ENCODE measurements at places on chromosomes 3 and 15.

DNA sequence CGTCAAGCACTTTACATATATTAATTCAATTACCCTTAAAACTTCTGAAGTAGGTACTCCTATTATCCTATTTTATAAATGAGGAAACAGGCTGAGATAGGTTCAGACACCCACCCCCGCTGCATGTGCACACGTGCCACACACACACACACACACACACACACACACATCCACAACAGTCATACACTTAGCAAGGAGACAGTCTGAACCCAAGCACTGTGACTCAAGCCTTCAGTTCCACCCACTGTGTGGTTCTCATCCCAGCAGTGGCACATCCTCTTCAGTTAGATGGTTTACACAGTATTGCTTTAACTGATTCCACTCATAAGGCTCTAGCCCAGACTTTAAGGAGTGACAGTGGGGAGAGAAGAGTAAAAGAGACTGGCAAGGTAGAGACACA is 91.1 kb upstream of the FGF7 start:
- peak; percentile 4 for DNase-seq

- no peak for DNase-seq
Measured at GRCh38 chr3:13073326-13074005, at the start of gene IQSEC1. TSS of gene IQSEC1 (minus strand) at chr3:13073429. CDS start at chr3:13073014, 415 bp downstream.

DNA sequence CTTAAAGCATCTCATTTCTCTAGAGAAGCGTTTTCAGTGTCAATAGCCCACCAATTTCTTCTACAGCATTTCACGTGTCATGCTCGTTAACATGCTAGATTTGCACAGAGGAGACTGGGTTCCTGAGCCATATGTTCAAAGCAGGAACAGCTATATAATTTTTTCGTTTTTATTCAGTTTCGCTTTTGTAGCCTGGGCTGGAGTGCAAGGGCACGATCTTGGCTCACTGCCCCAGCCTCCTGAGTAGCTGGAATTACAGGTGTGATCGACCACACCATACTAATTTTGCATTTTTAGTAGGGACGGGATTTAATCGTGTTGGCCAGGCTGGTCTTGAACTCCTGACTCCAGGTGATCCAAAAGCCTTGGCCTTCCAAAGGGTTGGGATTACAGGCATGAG is 6.6 kb upstream of the SLMAP start:
- DNase-seq = no peak

DNA sequence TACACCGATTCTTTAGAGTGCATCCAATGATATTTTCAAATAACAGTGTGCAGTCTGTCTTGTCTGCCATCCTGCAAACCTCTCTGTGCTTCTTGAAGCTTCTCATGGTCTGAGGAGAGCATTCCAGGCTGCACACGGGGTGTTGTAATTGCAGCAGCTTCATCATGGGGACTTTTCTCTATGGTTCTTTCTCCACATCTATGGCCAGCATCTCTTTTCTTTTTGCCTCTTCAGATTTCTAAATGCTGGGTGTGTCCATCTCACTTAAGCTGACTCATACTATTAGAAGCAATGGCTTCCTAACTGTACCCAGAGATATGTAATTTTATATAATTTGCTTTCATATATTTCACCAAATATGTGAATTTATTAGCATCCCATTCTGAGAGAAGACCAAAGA is 63.8 kb upstream of the EPHB3 start:
- no peak for DNase-seq

DNA sequence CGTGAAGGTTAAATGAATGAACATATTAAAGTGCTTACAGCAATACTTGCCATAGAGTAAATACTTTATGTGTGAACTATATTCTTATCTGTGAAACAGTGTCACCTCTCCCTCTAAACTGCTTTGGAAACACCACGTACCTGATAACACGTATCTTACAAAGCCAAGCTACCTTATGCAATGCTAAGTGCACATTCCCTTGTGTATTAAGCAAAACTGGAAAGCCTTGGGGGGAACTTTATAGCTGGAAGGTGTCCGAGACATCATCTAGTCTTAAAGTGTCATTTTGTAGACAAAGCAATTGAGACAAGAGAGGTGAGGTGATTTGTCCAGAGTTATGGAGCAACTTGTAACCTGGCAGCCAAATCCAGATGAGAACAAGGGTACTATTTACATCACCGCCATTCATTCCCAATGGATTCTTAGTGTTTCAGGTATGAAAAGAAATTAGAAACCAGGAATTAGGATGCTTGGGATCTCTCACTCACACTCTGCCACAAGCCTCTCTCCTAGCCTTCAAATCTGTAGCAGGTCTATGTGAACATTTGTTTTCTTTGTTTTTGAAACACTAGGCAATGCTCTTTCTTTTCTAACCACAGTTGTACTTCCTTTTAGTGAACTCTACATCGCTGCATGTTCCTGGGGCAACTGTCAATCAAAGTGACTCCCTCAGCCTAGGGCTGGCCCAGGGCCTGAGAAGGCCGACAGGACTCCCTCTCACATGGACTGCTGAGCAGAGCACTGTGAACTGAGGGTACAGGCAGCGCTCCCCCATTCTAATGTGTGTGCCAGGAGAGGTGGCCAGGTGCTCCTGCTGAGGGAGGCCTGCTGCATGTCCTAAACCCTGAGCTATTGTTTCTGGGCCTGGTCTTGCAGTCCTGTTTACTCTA is 13.9 kb upstream of the MGLL start:
- no peak for DNase-seq

- no peak for DNase-seq
Measured at GRCh38 chr3:195906865-195907683, 1.3 kb downstream of the TNK2 start.

DNA sequence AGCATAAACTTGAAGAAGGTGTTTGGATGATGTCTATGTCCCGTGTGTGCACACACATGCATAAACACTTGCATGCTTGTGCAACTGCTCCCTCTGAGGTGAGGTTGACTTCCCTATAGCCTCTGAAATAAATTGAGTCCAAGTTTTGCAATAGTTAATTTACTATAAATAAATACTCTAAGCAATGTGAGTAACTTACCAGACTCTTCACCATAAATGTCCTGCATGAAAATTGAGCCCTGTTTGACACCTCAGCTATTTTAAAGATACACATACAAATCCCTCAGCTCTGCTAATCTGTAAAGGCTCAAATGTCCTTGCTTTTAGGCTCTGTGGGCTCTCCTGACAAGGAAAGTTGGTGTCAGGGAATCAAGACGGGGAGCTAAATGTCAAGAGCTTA is 37.1 kb downstream of the GJD2 start:
- DNase-seq = no peak

GRCh38 chr15:72965671-72966070 is 86.6 kb upstream of the NEO1 start:
- DNase-seq = no peak

GRCh38 chr15:25728816-25729215 is 134.3 kb downstream of the ATP10A start:
- DNase-seq = no peak

GRCh38 chr3:60707452-60708020 is 543.7 kb downstream of the FHIT start:
- DNase-seq = no peak

DNA sequence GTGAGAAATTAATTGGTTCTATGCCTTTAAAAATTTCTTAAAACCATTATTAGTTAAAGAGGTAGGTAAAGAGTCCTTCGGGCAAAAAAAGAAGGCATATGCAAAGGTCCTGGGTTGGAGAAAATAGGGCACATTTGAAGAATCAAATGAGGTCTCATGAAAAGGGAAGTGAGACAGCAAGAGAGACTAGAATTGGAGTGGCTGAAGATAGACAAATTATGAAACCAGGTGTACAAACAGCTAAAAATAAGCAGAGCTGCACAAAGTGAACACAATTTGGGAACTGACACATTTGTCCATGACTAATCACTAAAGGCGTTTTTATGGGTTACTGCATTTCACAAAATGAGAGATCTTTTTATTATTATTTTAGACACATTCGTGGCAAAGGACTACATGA is 581.2 kb downstream of the PYDC2 start:
- no peak for DNase-seq

DNA sequence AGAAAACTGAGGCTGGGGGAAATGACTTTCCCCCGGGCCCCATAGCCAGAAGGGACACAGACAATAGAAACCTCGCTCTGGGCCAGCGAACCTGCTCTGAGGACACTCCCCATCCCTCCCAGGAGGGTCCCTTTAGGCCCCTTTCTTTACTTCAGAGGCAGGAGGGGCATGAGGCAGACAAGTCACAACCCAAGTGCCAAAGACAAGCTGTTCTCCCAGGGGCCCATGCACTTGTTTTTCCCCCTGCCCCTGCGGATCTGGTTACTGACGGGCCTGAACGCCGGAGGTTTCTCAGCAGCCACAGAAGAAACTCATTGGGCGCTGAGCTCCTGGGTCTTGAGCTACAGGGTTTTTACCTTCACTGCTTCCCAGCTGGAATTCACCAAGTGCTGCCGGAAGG is 9.8 kb downstream of the PGPEP1L start:
- no peak for DNase-seq

GRCh38 chr15:89155656-89156055 is 65.7 kb downstream of the RLBP1 start:
- no peak for DNase-seq

GRCh38 chr3:3189102-3189727 is 9.7 kb upstream of the CRBN start:
- peak; percentile 30 for DNase-seq

GRCh38 chr3:151297429-151297828 is 19.1 kb upstream of the P2RY14 start:
- no peak for DNase-seq

DNA sequence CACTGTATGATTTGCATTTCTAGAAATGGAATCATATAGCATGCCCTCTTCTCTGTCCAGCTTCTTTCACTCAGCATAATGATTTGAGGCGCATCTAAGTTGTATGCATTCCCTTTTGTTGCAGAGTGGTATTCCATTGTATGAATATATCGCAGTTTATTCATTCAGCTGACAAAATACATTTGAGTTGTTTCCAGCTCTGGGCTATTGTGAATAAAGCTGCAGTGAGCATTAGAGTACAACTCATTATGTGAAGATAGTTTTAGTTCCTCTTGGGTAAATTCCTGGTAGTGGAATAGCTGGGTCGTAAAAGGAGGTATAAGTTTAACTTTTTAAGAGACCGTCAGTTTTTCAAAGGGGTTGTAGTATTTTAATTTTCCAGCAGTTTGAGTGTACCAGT is 38.5 kb upstream of the POLR2M start:
- DNase-seq = no peak

- peak; percentile 94 for DNase-seq
Measured at GRCh38 chr3:30511524-30512251, 94.7 kb upstream of the TGFBR2 start.

DNA sequence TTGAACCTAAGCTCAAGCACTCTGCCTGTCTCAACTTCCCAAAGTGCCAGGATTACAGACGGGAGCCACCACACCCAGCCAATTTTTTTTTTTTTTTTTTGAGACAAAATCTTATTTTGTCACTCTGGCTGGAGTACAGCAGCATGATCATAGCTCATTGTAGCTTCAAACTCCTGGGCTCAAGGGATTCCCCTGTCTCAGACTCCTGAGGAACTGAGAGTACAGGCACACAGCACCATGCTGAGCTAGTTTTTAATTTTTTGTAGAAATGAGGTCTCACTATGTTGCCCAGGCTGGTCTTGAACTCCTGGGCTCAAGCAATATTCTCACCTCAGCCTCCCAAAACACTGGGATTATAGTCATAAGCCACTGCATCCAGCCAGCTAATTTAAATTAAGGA is 36.8 kb upstream of the SUCLG2 start:
- DNase-seq = no peak

DNA sequence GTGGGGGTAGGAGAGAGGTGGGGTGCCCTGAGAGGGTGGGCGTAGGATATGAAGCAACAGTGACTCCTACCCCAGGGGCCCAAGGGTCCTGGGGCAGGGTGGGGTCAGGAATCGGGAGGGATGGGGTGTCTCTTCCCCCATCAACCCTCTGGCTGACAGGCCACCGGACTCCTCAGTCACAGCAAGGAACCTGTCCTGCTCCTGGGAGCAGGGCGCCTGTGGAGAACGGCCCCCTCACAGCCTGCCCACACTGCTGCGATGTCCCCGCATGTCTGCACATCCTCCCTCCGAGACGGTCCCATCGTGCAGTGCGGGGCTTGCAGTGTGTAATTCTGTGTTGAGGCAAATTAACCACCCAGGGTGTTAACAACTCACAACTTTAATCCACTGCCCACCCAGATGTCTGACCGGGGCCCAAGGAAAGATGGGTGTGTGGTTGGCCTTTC is 2.7 kb downstream of the TM4SF19 start:
- no peak for DNase-seq

- DNase-seq = no peak
Measured at GRCh38 chr3:170839518-170840100, 30.4 kb downstream of the RPL22L1 start.

DNA sequence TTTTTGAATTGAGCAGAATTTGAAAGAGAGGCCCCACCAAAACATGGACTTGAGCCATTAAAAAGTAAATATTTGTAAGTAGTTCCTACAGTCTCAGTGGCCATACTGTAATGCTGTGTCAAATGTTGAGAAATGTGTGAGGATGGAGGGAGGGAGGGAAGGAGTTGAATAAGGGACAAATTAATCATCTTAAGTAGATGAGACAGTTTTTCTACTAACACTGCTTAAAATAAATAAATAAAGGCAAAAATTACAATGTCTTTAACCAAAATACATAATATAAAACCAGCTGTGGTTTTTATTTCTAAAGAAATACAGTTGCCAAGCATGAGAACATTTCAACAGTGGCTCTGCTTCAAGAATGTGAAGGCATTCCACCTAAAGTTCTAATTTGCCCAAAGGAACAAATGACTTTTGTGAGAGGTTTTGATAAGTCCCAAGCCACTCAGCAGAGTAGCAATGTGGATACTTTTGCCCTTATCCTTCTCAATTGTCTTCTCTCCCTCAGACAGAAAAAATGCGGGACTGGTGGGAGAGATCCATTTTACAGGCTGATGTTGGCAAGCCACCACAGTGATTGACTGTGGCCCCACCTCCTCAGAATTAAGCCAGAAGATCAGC is 427.0 kb upstream of the RARB start:
- no peak for DNase-seq

GRCh38 chr15:78108300-78109084 is 16.1 kb downstream of the SH2D7 start:
- DNase-seq = peak; percentile 75

DNA sequence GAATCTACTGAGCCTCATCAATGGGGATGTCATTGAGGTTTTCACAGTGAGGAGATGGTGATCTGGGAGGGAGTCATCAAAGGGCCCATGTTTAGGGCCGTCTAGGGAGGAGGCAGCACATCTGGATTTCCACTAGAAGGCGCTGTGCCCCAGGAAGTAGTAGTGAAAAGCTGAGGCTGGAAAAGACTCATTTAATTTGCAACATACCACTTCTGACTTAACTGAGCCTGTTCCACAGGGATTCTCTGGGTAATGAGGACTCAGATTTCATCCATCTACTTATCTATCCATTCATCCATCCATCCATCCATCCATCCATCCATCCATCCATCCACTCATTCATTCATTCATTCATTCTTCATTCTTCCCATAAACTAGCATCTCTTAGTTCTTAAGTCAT is 17.4 kb upstream of the SHF start:
- DNase-seq = peak; percentile 57
